Naive thymus-derived CD4-positive, alpha-beta T cell (primary cell): ENCODE measurements at places on chromosomes 2 and 18.

DNA sequence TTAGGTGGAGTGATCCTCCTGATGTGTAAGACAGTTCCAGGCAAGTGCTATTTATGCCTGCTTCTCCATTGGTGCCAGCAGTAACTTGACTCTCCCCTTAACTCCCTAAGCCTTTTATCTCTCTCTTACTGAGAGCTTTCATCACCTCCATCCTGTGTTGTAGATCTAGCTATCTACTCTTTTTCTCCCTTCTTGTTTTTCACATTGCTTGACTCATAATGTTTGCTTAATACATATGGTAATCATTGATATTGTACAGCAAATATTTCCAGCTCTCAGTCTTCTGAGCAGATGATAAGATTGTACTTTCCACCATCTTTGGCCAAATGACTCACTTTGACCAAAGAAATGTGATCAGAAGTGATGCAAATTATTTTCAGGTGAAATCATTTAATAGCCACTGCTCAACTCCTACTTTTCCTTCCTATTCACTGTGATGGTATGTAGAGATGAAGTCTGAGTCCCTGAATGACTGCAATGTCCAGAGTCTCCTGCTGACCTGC is 165.0 kb downstream of the PLCL1 start:
- DNase-seq, result no peak

- DNase-seq, result no peak
Measured at GRCh38 chr18:49843778-49844625, 30.7 kb upstream of the ACAA2 start.

DNA sequence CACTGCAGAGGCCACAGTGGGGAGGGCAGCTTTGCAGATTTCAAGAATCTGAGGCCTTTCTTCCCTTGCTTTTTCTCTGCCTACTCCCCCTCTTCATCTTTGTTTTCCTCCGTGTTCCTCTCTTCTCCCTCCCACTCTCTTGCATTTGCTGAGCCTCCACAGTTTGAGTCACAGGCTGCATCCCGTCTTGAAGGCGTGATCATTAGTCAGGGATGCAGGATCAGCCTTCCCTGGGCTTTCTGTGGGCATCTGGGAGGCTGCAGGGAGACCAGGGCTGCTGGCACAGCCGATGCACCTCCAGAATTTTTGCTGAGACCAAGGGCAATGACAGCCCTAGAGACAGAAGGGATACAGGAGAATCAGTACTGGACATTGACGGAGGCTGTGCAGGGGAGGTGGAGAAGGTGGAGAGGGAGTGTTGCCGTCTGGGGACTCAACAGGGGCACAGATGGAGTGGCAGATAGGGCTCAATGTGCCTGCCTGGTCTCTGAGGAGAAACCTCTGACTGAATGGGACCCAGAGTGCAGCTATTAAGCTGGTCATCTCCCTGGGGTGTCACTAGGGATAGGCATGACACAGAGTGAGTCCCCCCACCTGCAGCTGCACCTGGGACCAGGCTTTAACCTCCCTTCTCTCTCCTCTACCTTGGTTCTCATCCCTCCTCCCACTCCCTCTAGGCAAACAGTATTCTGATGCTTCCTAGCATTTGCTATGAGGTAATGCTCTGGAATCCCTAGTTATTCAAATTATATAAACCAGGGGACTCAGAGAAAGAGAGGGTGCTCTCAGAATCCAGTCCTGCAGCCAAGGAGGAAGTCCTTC is 29.0 kb upstream of the DNAJC27 start:
- no peak for DNase-seq

GRCh38 chr2:44456946-44457345 is 95.2 kb downstream of the CAMKMT start:
- no peak for DNase-seq
